CD4-positive, alpha-beta T cell treated with Interleukin-17A for 1 hour (primary cell): ENCODE measurements at places on chromosomes 12 and 14.
A peak's percentile ranks its signal among the peaks of the same experiment; 100 is the strongest.

- DNase-seq, result no peak
Measured at GRCh38 chr12:3417937-3418462, 73.0 kb upstream of the PRMT8 start.

DNA sequence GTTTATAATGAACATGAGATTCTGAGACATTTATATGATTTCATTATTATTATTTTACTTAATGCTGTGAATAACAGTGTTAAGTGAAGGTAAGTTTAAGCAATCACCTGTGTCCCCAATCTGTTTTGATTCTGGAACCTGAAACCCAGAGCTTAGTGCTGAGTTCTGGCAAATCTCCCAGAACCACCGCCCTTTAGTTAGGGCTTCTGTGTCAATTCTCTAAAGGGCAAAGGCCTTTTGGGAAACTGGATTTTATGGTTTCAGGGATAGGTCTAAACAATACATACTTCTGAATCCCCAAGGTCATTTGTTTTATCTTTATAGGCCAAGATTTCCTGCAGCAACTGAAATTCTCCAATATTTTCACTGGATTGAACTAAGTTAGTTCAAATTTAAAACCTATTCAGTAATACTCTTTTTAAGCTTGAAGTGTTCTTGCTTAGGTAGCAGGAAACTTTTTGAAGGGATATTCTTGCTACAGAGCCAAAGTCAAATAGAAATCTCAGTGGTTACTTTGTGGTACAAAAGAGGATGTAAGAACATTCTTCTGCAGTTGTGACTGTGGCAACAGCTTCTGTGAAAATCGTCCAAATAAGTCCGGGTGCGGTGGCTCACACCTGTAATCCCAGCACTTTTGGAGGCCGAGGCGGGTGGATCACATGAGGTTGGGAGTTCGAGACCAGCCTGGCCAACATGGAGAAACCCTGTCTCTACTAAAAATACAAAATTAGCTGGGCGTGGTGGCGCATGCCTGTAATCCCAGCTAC, 10.0 kb upstream of the PKP2 start:
- DNase-seq, result no peak

GRCh38 chr14:105491366-105491973, 424 bp downstream of the TEDC1 start:
- peak; percentile 92 for DNase-seq

GRCh38 chr12:106181401-106182114, 42.8 kb upstream of the NUAK1 start:
- DNase-seq, result no peak

DNA sequence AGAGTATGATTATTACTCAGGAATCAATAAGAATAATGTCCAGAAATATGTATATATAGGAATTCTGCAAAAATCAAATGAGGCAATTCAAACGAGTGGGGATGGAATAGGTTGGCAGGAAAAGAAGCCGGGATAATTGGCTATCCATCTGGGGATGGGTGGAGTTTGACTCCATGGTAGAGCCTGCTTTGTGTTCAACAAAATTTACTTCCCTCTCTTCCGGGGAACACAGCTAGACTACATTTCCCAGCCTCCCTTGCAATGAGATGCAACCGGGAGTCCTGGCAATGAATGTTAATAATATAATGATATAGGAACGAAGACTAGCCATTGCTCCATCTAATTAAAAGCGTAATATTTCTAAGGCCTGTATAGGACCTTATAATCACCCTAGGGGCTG, 146.6 kb downstream of the EFCAB11 start:
- DNase-seq, result no peak
